ENCODE measurements at places on chromosomes 5 and 9.

DNA sequence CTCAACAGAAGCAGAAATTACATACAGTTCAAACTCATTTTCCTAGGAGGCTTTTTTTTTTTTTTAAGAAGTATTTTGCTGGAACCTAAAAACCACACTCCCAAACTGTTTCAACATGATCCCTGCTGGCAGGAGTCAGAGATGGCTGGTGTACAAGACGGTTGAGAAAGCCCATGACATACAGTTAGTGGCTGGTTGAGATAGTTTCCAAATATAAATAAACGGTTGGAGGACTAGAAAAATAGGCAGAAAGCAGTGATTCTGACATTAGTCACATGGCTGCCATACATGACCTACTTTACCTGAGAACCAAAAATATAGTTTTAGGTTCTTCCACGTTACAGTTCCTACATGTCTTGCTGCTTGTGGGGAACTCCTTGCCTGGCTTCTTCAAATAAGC, 31.7 kb upstream of the BASP1 start:
- DNase-seq, result no peak

DNA sequence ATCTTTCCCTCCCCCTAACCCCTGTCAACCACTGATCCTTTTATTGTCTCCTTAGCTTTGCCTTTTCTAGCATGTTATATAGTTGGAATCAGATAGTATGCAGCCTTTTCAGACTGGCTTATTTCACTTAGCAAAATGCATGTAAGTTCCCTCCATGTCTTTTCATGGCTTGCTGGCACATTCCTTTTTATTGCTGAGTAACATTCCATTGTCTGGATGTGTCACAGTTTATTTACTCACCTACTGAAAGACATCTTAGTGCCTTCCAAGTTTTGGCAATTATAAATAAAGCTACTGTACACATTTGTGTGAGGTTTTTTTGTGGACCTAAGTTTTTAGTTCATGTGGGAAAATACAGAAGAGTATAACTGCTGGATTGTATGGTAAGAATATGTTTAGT, 230.1 kb downstream of the PBX3 start:
- DNase-seq, result no peak

DNA sequence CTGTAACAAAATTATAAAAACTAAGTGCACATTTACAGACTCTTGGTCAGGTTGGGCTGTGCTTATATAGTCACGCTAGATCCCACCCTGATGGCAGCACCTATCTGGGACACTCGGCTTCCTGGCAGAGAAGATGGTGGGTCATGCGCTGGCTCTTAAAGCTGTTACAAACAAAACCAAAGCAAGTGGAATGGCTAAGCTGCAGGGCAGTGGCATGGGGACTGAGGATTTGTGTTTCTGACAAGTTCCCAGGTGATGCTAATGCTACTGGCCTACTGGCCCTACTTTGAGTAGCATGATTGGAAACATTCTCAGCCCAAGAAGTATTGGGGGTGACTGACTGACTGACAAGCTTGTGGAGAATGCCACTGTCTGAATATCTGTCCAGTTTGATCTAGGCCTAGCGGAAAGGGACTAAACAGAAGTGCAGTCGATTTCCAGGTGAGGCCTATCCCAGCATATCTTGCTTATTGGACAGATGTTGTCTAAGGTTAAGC, 8.3 kb downstream of the BTF3 start:
- DNase-seq, result no peak

DNA sequence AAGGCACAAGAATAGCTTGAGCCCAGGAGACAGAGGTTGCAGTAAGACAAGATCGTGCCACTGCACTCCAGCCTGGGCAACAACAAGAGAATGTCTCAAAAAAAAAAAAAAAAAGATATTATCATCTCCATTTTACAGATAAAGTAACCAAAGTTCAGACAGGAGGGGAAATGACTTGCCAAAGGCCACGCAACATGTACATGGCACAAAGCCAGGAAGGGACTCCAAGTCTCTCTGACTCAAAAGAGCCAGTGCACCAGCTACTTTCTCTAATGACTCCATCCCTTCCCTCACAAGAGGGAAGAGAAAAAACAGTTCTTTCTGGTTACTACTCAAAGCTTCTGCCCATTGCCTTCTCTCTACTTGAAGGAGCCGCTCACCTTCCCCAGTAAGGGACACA, 34.1 kb downstream of the SIL1 start:
- DNase-seq, result no peak

- no peak for DNase-seq
Measured at GRCh38 chr9:133054194-133054890, 7.4 kb upstream of the CEL start.

GRCh38 chr9:16290169-16290568, 580.3 kb downstream of the BNC2 start:
- no peak for DNase-seq

DNA sequence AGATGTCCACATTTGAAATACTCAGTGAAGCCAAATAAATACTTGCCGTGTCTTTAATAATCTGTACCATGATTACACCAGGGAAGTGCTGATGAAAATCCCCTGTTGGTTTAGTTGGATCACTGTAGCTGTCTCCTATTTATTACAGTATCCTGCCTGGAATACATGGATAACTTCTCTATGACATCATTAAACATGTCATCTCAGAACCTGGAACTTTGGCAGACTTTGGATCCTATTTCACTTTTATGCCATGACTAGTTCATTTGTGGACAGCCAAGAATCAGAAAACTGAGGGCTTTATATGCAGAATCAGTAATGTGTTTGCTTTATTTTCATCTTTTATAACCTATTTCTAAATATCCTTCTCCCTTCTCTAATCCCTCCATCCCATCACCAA, at the start of gene TXNDC8:
TXNDC8 (minus strand) TSS at position 137 of the 400 bp plus-strand sequence.
- DNase-seq, result no peak

DNA sequence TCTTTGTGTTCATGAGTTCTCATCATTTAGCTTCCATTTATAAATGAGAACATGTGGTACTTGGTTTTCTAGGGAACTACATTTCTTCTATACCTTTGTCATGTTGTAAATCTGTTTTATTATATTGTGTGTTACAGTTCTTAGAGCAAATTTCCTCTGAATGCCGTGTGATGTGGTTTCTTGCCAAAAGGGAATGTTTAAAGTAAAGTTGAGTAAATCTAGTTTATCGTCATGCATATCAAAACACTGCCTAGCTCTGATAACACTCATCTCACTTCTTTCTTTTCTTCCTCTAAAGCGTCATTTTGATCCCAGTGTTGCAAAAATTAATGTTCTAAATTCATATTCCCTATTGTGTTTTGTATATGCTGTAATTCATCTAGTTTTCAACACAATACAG, 295.4 kb upstream of the HAPLN1 start:
- DNase-seq, result no peak

GRCh38 chr9:131474711-131475110, 28.0 kb upstream of the POMT1 start:
- no peak for DNase-seq

DNA sequence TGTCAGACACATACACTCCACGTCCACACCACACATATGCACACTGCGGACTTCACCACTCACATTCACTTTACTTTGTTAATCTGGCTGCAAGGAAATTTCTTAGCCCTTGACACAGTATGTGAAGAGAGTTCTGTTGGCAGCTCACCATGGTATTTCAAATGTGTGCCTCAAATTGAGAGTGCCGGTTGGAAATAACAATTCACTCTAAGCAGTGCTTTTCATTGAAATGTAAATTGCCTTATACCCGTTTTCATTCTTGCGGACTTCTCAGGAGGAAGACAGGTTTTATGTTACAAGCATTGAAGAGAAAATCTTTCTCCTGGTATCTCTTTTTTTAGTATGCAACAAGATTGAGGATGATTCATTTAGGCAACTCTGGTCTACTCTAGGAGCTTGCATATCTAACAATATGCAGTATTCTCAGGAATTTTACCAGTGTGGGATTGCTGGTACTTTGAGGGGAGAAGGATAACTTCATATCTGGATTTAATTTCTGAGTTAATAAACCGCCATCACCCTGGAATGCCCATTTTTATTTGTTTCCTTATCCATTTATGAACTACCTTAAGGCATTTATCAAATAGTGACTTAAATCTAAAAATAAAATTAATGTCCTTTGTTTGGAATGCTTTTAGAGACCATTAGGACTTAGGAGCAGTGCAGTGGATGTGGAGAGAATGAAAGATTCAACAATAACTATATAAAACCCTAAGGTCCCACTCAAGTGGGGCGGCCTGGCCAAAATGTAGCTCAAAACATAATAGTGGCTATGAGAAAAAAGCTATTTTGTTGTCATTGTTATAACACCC, 87.0 kb downstream of the IQGAP2 start:
- no peak for DNase-seq

DNA sequence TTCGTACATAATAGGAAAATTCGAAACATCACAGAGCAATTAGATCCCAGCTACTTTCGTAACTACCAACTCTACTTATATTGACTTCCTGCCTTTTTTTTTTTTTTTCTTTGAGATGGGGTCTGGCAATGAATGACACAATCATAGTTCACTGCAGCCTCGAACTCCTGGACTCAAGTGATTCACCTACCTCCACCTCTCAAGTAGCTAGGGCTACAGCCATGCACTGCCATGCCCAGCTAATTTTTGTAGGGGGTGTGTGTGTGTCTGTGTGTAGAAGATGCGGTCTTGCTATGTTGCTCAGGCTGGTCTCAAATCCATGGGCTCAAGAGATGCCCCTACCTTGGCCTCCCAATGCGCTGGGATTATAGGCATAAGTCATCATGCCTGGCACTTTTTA, 5.8 kb upstream of the PAIP2 start:
- no peak for DNase-seq

- DNase-seq, result no peak
Measured at GRCh38 chr5:100553209-100553608, 18.0 kb downstream of the FAM174A start.

- no peak for DNase-seq
Measured at GRCh38 chr5:97100476-97100875, 41.9 kb downstream of the LIX1 start.

DNA sequence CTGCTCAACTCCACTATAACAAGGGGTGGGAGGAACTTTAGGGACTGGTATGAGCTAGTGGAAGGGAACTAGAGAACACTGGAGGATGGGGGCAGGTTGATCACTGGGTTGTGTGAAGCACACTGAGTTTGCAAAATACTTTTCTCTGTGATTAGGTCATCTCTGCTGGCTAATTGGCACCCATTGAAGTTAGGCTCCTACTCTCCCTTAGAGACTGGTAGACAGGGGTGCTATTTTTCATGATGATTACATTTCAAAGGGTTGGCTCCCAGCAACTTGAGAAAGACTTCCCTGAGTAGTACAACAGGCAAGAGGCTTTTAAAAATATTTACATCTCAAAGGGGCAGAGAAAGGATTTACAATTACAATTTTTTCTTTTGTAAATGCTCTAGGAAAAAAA, 50.4 kb upstream of the MTAP start:
- DNase-seq, result no peak

- DNase-seq, result no peak
Measured at GRCh38 chr5:152990649-152991048, 499.8 kb upstream of the GRIA1 start.

GRCh38 chr5:141734501-141735229, 52.6 kb upstream of the ARAP3 start:
- DNase-seq, result no peak

- DNase-seq, result no peak
Measured at GRCh38 chr9:127444921-127445850, 6.0 kb downstream of the RPL12 start.
